ENCODE measurements at places on chromosomes 12 and 14.

DNA sequence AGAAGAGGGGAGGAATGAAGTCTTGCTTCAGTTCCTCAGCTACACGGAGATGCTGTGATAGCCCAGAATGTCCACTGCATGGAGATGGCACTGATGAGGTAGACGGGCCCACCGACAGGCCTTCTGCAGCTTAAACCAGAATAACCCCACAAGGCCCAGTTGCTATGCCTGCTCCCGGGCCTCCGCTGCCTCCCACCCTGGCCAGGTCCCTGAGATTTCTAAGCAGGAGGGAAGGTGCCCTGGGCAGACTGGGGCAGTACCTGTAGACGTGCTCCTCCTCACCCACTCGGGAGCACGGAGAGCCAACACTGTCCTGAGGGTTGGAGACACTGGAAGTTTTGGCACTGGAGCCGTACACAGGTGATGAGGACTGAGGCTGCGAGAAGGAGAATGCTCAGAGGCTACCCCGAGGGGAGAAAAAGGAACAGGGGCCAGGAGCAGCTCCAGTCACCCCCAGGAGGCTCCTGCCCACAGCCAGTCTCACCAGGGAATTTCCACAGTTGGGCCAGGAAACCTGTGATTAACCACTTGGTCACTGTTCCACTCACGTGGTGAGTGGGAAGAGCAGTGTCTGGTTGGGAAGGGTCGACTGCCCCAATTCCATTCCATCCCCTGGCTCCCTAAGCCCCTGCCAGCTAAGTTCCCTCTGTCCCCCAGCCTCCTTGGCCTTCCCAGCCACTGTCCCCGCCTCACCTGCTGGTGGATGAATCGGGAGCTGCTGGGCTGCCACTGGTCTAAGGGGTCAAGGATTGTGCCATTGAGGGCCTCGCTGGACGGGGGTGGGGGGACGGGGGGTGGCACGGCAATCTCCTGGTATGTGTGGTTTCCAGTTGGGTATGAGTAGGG, 22.8 kb upstream of the RPLP0 start:
- no peak for DNase-seq

DNA sequence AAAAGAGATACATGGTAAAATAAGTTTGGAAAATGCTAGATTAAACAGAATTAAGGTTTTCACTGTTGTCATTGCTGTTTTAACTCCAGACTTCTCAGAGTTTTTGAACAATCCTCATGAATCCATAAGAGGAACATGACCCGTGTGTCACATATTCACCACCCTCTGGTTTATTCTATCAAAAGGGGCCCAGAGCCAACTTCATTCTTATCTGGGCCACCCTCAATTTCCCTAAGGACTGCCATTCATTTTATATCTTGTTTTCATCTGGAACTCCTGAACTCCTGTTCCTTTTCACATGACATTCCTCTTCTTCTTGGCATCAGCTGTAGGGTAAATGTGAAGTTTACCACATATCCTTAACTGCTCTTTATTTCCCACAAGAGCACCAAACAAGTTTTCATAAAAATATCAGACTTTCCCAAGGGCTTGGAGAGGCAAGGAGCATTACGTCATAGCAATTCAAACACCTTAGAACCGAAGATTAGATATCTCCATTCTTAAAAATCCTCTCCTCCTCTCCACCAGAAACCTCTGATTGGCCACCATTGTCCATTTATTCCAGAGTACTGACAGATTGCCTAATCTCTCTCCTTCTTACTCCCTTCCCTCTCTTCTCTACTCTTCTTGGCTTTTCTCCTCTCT, 225.2 kb downstream of the SEC23A start:
- no peak for DNase-seq

- no peak for DNase-seq
These were observed 95.2 kb downstream of the CALM1 start for GRCh38 chr14:90491911-90492531.

DNA sequence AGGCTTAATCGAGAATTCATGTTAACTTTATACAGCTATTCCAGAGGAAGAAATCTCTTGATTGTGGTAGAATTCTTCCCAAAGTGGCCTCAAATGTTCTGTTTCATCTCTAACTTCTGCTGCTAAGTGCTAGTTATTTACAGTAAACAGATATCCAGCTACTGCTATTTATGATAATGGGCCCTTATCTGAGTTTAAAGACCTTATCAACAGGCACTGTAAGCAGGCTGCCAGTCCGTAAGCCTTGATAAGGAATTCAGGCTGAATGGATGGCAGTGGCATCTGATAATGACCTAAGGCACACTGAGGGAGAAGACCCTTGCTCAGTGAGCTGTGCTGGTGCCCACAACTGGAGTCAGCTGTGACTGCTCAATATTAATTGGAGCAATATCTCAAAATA, 59.0 kb downstream of the PAX9 start:
- no peak for DNase-seq

DNA sequence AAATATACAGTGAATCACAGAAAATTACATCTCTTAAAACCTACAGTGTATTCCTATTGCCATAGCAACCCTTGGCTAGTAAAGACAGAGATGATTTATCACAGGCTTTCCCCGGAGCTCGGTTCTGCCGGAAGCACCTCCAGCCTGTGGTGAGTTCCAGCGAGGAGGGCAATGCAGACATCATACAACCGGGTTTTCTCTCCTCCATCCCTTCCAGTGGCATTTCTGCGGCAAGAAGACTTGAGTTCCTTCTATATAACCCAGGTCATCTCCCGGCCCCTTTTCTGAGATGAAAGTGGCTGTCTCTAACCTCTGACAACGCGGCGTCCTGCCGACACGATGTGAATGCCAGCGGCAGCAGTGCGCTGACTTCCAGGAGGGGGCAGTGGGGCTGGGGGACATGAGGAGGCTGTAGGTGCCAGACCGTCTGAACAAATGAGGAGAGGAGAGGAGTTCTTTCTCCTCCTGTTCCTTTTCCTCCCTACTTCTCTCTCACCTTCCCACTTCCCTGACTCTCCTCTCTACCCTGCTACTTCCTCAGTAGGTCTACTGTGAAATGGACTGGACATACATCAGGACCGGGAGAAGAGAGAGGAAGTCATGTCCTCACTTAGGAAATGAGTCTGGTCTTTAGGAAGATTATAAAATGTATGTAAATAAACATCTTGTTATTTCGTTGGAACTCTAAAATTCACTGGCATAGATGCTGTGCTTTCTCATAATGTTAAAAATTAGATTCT, 68.6 kb upstream of the MAX start:
- DNase-seq: no peak

- DNase-seq: no peak
These were observed 991.6 kb downstream of the BCL11B start for GRCh38 chr14:98280436-98280835.

- DNase-seq: no peak
These were observed 22.8 kb downstream of the ANO2 start for GRCh38 chr12:5921966-5922899.

- DNase-seq: no peak
These were observed 960.9 kb upstream of the FBXO33 start for GRCh38 chr14:40393143-40393542.

- no peak for DNase-seq
These were observed 1.6 kb downstream of the KLHL28 start for GRCh38 chr14:44960146-44960545.

DNA sequence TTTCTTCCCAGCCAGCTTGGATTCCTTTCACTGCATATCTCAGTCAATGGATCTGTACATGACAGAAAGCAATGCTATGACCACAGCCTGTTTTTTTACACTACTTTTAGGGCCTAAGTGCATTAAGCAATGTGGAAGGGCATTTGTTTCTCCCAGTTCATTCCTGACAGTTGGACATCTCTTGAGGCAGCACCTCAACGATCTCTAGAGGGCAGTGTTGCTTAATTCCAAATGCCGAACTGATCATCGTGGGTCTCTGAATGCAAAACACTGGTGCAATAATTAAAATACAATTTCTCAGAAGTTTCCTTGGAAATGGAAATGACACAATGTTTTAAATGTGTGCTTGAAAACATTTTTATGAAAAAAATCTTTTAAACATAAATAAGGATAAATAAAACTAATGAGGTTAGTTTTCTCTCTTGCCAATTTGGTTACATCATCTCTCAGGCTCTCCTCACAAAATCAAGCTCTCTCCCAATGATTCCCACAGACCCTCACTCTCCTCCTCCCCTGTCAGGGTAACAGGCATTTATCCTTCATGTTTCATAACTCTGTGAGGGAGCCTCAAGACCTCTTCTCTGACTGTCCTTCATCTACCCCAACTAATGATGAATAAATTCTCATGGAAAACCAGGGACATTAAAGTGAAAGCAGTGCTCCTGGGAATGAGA, 192.4 kb upstream of the SLC16A7 start:
- no peak for DNase-seq

DNA sequence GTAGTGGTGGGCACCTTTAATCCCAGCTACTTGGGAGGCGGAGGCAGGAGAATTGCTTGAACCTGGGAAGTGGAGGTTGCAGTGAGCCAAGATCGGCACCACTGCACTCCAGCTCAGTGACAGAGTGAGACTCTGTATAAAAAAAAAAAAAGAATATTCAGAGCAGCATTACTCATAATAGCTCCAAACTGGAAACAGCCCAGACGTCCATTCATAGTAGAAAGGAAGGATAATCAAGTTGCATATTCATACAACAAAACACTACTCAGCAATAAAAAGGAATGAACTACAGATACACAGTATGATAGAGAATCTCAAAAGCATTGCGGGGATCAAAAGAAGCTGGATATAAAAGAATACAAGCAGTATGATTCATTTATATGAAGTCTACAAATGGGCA, 19.1 kb downstream of the TMEM30B start:
- no peak for DNase-seq

DNA sequence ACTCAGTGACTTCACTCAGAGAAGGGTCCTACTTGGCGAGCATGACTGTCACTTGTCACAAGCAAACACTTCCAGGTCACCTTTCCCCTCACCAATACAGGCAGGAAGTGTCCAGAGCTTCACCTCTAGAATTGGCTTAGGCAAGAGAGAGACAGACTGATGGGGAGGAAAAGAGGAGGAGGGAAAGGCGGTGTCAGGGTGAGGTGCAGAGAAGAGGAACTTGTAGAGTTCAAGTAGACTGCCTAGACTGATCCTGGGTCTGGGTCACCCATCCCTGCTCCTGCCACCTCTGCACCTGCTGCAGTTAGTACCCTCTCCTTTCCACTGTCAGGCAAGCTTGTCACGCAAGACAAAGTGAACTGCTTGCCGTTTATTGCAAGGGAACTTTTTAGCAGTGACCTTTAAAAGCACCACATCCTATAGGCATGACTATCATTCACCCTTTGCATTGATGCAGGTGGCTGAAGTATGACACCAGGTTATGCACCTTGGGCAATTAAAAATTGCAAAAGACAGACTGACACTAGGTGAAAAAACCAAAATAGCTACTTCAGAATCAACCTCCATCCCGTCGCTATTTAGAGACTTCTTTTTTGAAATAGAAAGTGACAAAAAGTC, 292.4 kb downstream of the SYT1 start:
- DNase-seq: no peak

- no peak for DNase-seq
These were observed 130.0 kb upstream of the ARHGAP5 start for GRCh38 chr14:31947076-31947475.

DNA sequence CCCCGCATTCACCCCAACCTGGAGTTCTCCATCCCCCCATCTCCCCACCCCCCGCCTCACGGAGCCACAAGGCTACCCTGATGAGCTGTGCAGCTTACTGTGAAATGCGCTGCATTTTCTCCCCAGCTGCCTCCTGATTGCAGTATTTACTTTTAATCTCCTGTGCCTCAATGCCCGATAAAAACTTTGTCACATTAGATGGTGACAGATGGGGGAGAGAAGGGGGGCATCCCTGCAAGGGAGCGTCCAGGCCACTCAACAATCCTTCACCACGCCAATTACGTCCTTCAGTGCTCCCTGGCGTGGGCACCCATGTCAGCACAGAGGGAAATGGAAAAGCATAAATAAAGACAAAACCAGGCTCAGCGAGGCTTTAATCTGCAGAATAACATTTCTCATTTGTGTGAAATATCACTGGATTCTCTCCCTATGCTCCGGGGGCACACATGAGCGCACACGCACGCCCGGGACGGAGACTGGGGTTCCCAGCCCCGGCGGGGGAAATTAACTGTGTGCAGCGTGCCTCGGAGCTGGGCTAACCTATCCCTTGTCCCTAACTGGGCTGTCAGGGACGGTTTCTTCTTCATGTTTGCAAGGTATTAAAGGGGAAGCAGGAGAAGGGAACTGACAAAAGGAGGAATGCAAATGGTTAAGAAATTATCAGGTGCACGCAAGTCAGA, 186.7 kb upstream of the VASH1 start:
- no peak for DNase-seq

DNA sequence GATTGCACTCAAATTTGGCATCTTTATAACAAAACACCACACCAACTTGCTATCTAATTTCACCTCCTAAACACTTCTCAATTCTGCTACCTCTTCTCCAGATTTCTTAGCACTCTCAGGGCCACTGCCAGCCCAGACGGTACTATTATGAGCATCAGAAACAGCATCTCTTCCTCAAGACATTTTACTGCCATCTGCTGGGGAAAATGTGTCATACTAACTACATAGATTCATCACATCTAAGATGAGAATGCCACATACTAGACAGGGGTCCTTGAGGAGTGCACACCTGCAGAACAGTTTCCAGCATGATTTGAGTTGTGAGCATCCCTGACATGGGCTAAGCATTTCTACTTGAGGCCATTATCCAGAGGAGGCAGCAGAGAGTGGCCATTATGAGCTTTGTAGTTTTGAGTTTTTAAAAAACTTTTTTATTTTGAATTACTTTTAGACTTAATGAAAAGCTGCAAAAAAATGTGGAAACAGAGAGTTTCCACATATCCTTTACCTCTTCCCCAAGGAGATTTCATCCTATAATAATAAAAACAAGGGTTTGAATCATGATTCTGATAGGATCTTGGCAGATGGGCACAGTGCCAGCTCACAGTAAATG, 15.1 kb upstream of the GRIP1 start:
- DNase-seq: no peak

DNA sequence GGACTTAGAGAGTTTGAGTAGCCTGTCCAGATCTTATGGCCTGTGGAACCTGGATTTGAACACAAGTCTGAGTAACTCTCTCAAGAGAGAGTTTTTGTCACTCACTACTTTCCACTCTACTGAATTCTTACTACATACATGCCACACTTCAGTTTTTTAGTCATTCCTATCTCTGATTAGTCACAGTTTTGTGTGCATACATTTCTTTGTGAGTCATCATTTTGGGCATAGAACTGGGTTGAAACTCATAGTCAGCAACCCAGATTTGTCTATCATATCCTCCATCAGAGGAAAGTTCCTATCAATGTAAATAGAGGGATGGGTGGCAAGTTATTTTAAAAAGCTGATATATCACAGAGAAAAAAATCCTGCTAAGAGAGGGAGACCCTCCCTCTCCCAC, 42.9 kb downstream of the FLRT2 start:
- no peak for DNase-seq

- peak; percentile 23 for DNase-seq
These were observed 603 bp downstream of the PABPN1 start for GRCh38 chr14:23321572-23322547.

GRCh38 chr12:79442396-79442795, 248.4 kb downstream of the PAWR start:
- no peak for DNase-seq

GRCh38 chr12:82325540-82326336, 32.4 kb downstream of the CCDC59 start:
- no peak for DNase-seq

- no peak for DNase-seq
These were observed 222.9 kb downstream of the CPNE8 start for GRCh38 chr12:38682521-38682920.
